Mesendoderm (in vitro differentiated cells): ENCODE measurements at places on chromosomes 16 and 17.
A peak's percentile ranks its signal among the peaks of the same experiment; 100 is the strongest.

- no peaks in the 10 kb centered on the region for H3K36me3 ChIP-seq
- H3K27ac ChIP-seq, result no peak overlapping the region
- H3K27me3 ChIP-seq, result no peaks in the 10 kb centered on the region
- peak; percentile 25 for DNase-seq
- H3K4me1 ChIP-seq, result peaks cover 3% of the 10 kb centered on the region
These were observed 451.5 kb downstream of the NPIPA7 start for GRCh38 chr16:16830401-16830800.

DNA sequence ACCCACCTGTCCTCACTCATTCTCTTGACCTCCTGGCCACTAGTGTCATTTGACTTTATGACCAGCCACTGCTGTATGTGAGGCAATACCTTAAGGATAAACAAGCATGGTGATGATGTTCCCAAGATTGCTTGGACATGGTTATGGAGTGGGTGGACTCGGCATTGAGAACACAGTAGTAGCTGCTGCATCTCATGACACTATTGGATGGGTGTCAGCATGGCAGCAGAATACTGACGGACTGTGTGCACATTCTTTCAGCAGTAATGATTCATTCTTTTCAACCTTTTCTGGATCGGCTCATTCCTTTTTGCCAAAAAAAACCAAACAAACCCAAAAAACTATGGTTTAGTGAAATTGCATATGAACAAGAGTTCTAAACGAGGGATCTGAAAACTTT is 13.5 kb downstream of the SPECC1 start:
- no peaks in the 10 kb centered on the region for H3K27me3 ChIP-seq
- H3K36me3 ChIP-seq, result no peaks in the 10 kb centered on the region
- H3K27ac ChIP-seq, result no peak overlapping the region
- no peaks in the 10 kb centered on the region for H3K4me1 ChIP-seq
- DNase-seq, result no peak
- H3K4me3 ChIP-seq, result no peak overlapping the region

DNA sequence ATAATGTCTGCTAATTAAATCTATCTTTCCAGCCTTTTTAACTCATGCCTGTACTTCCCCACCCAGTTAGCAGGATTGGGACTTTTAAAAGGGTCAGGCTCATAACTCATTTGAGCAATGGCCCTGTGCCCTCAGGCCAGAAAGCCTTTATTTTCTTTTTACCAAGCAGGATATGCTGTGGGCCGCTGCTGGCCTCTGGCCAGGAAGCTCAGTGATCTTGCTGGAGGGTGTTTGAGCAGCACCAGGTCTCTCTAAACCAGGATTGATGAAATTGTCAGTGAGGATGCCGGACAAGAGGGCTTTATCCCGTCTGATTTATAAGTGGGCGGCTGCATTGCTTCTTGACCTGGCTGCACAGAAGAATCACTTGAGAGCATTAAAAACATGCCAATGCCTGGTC is 187.8 kb downstream of the RAB11FIP4 start:
- no peak overlapping the region for H3K4me3 ChIP-seq
- H3K27me3 ChIP-seq, result no peaks in the 10 kb centered on the region
- H3K27ac ChIP-seq, result no peak overlapping the region
- no peaks in the 10 kb centered on the region for H3K4me1 ChIP-seq
- DNase-seq, result no peak

DNA sequence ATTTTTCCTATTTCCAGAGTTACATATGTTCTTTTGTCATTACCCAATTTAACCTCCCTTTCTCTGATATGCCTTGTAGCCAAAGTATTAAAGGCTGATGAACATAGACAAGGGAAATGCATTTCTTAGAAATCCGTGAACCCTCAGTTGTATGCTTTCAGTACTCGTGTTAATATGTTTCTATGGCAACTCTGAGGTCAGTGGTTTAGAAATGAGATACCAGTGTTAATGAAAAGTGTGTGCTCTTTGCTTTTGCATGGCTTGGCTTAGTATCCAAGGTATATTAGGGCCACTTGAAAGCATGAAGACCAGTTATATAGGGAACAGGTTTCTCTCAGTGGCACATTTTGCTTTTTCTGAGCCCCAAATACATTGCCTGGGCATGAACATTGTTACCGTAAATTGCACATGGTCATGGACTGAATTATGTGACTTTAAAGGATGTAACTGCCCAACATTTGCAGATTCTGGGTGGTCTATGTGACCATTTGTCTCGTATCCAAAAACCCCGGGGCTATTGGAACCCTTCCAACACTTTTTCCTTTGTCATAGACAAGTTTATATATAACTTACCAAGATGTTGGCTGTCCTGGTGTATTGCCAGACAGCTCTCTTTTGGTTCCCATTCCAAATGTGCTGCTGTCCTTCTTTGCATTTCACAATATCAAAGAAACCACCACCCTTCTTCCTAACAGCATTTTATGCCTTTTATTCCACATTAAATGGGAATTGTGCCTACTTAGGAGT is 17.5 kb downstream of the ABHD15 start:
- H3K4me1 ChIP-seq, result no peaks in the 10 kb centered on the region
- H3K27me3 ChIP-seq, result no peaks in the 10 kb centered on the region
- no peak for DNase-seq
- no peaks in the 10 kb centered on the region for H3K36me3 ChIP-seq

- DNase-seq, result no peak
- no peak overlapping the region for H3K27ac ChIP-seq
- no peaks in the 10 kb centered on the region for H3K4me1 ChIP-seq
- no peaks in the 10 kb centered on the region for H3K36me3 ChIP-seq
These were observed 10.2 kb downstream of the EEF2K start for GRCh38 chr16:22216191-22216831.

DNA sequence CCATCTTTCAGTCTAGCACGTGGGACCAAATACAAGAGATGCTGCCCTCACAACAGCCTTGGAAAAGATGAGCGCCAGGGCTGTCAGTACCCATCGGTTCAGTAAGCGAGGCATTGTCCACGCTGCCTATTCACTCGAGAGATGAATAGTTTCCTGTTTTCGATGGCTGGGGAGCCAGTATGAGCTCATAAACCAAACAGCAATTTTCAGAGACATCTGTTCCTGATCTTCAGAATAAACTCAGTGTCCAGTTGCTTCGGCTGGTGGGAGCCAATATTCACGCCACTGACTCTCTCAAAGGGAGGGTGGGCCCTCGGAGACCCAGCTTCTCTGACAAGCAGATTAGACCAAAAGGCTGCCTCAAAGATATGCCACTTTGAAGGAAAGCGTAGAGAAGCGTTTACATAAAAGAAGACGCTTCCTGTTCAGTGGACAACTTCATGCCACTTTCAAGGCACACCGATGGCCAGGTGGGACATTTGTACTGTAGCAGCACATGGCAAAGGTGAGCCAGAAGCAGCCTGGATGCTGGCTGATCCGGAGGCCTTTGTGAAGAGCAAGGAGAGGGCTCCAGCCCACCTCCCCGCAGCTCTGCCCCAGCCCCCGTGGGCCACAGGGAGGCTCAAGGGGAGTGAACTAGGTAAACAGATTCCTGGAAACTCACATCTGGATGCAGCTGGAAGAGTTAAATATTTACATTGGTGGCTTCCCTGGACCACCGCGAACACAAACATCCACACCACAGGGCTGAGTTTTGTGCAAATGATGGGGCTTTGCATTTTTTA is 6.0 kb downstream of the TIMM22 start:
- no peak overlapping the region for H3K27ac ChIP-seq
- H3K27me3 ChIP-seq, result no peaks in the 10 kb centered on the region
- H3K4me3 ChIP-seq, result no peak overlapping the region
- DNase-seq, result no peak

DNA sequence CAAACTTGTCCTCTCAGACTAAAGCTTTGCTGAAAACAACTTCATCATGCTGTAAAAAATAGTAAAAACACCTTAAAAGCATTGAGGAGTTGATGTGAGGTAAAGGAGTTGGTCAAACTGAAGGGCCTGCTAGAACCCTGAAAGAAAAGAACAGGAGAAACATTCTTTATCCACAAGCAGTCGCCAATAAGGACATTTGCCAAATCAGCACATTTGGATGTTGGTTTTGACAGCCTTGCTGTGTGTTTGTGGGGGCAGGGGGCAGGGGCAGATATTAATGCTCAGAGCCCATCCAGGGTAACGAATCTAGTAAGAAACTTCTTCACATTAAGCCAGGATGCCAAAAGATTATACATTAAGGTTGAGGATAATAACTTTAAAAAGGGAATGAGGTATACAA is 399.9 kb upstream of the ZFHX3 start:
- H3K27ac ChIP-seq, result no peak overlapping the region
- H3K4me3 ChIP-seq, result no peak overlapping the region
- H3K36me3 ChIP-seq, result no peaks in the 10 kb centered on the region

DNA sequence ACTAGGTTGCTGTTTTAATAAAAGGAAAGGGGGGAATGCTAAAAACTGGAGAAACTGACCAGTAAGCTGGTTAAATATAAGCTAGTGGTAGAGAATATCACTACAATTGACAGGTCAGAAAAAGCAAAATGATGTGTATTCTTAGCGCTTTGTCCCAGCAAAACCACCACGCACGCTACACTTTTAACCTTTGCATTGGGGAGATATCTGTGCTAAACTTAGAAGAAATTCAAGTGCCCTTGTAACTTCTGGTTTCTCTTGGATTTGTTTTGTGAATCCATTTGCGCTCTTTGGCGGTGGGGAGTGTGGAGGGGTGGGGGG is 1.4 kb downstream of the GAN start:
- H3K4me3 ChIP-seq, result no peak overlapping the region
- no peaks in the 10 kb centered on the region for H3K36me3 ChIP-seq
- H3K4me1 ChIP-seq, result peaks cover 1% of the 10 kb centered on the region
- no peak overlapping the region for H3K27ac ChIP-seq
- H3K27me3 ChIP-seq, result no peaks in the 10 kb centered on the region

GRCh38 chr16:58906981-58907715 is 173.0 kb upstream of the GOT2 start:
- H3K4me1 ChIP-seq, result no peaks in the 10 kb centered on the region
- DNase-seq, result no peak
- H3K4me3 ChIP-seq, result no peak overlapping the region
- H3K27ac ChIP-seq, result no peak overlapping the region
- no peaks in the 10 kb centered on the region for H3K36me3 ChIP-seq

DNA sequence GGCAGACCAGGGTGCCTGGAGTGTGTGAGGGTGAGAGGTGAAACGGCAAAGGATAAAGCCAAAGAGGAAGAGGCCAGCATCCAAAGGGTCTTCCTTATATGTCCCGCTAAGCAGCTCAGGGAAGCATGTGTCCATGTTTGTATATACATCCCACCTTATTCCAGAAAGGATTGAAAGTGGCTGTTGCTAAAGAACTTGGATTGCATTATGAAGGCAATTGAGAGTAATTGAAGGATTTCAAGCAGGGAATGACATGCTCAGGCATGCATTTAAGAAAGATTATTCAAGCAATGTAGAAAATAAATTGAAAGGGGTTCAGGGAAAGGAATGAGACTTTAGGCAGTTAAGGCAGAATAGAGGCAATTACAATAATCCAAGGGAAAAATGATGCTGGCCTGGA is 237.6 kb upstream of the SOX9 start:
- DNase-seq, result no peak
- H3K36me3 ChIP-seq, result no peaks in the 10 kb centered on the region
- H3K27ac ChIP-seq, result no peak overlapping the region
- no peak overlapping the region for H3K4me3 ChIP-seq

DNA sequence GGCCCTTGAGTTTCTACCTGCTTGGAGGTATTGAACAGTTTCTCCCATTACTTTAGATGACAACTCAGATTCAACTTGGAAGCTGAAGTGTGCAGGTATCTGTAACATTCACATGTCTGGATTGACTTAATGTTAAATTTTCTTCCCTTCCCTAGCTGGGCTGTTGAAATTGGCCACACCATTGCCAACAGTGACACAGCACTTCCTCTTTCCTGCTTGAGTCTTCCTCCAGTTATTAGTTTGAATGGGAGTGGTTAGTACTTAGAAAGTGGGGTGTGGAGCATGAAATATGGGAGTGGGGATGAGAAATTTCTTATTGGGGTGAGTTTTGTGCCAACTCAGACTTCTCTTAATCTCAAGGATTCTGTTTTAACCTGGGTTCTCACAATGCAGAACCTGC is 454.9 kb downstream of the KCNJ2 start:
- no peaks in the 10 kb centered on the region for H3K27me3 ChIP-seq
- H3K4me3 ChIP-seq, result no peak overlapping the region
- H3K4me1 ChIP-seq, result no peaks in the 10 kb centered on the region
- DNase-seq, result no peak

- no peak for DNase-seq
- no peaks in the 10 kb centered on the region for H3K27me3 ChIP-seq
- no peaks in the 10 kb centered on the region for H3K4me1 ChIP-seq
- no peak overlapping the region for H3K4me3 ChIP-seq
- no peaks in the 10 kb centered on the region for H3K36me3 ChIP-seq
These were observed 668.8 kb downstream of the WWOX start for GRCh38 chr16:78768226-78768625.

- peaks cover 5% of the 10 kb centered on the region for H3K4me1 ChIP-seq
- peak overlapping the region; percentile 93 for H3K4me3 ChIP-seq
- H3K27me3 ChIP-seq, result no peaks in the 10 kb centered on the region
- no peak overlapping the region for H3K27ac ChIP-seq
- peaks cover 10% of the 10 kb centered on the region for H3K36me3 ChIP-seq
- no peak for DNase-seq
These were observed 1.3 kb downstream of the PSMD3 start for GRCh38 chr17:39981766-39982375.

- no peak for DNase-seq
- no peaks in the 10 kb centered on the region for H3K27me3 ChIP-seq
- no peaks in the 10 kb centered on the region for H3K4me1 ChIP-seq
These were observed at the start of gene C16orf89 for GRCh38 chr16:5065813-5066212. Gene C16orf89 (minus strand): TSS chr16:5065956. CDS start chr16:5065908, 48 bp downstream.

DNA sequence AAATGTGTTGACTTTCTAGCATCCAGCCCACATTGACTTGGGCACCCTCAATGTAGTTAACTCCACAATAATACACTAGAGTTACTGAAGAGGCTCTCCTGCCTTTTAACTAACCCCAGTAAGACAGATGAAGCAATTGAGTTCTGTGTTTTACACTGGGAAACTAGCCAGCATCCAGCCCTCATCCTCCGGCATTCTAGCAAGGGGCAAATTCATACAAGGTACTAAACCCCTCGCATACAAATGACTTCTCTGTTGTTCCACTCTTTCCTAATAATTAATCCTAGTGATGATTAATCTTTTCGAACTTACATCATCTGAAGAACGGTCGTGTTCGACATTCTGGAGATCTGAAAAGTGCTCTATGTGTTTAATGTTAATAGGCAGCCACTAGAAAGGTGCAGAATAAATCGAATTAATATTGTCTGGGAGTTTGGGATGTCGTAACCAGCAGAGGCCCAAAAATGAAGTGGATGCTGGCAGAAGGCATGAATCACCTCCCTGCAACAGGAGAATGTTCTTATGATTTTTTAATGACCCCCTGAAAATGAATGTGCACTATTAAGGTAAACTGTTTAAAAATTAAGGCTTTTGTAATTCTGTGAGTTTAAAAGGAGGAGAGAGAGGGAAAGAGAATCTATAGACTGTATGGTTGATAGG is 249.4 kb downstream of the SNX29 start:
- no peaks in the 10 kb centered on the region for H3K27me3 ChIP-seq
- H3K4me1 ChIP-seq, result no peaks in the 10 kb centered on the region
- no peak overlapping the region for H3K27ac ChIP-seq
- no peak overlapping the region for H3K4me3 ChIP-seq

DNA sequence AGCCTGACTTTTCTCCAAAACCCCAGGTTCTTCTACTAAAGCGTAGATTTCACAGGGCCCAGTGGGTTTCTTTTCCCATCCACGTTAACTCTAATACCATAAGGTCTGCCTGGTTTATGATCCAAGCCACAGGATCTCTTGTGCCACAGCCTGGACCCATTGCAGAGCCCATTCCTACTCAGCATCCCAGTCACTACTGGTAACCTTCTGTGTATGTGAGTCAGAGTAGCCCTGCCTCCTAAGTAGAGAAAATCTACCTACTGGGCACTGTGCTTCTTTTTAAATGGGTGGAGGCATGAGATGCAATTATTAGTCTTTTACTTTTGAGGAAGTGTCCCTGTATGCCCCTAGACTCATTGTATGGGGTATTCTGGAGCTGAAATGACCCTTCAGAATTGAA is 13.5 kb downstream of the CCL11 start:
- no peak overlapping the region for H3K4me3 ChIP-seq
- H3K27me3 ChIP-seq, result no peaks in the 10 kb centered on the region
- DNase-seq, result no peak
- H3K4me1 ChIP-seq, result peaks cover 3% of the 10 kb centered on the region
